ENCODE measurements at places on chromosomes 2 and 18. TPM values are rescaled to one million over a fixed set of nuclear protein-coding genes. Genes with fewer than 3 reads are reported as not detected.

ATRAID gene
- 128 TPM for total RNA-seq

GRCh38 chr18:69399253-69399652, 1.4 kb upstream of the DOK6 start:
- no peak overlapping the region for H3K4me3 ChIP-seq
- peaks cover 28% of the 10 kb centered on the region for H3K4me1 ChIP-seq
- peaks cover 23% of the 10 kb centered on the region for H3K27me3 ChIP-seq
- no peak overlapping the region for H3K27ac ChIP-seq
- DNase-seq = no peak

DNA sequence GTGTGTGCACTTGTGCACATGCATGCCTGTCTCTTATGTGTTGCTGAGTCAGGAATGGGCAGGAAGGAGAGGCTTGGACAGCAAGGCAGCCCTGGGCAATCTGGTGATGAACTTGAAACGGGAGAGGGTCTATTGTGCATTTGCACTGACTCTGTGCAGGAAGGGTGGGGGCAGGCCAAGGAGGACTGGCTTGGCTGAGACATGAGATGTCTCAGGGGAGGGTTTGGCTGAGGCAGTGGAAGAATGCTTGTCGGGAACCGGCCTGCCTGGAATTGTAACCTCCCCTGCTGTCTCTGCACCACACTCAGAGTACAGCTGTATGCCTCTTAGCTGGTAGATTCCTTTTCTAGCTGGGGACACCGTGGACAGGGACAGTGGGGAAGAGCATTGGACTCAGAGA, 176.1 kb upstream of the TNP1 start:
- no peak for DNase-seq
- H3K4me3 ChIP-seq = no peak overlapping the region
- H3K36me3 ChIP-seq = no peaks in the 10 kb centered on the region
- H3K27me3 ChIP-seq = no peaks in the 10 kb centered on the region

GRCh38 chr2:231557571-231558217, 27.4 kb upstream of the NMUR1 start:
- H3K27me3 ChIP-seq = no peaks in the 10 kb centered on the region
- peak; percentile 94 for DNase-seq
- H3K4me1 ChIP-seq = peaks cover 16% of the 10 kb centered on the region

DNA sequence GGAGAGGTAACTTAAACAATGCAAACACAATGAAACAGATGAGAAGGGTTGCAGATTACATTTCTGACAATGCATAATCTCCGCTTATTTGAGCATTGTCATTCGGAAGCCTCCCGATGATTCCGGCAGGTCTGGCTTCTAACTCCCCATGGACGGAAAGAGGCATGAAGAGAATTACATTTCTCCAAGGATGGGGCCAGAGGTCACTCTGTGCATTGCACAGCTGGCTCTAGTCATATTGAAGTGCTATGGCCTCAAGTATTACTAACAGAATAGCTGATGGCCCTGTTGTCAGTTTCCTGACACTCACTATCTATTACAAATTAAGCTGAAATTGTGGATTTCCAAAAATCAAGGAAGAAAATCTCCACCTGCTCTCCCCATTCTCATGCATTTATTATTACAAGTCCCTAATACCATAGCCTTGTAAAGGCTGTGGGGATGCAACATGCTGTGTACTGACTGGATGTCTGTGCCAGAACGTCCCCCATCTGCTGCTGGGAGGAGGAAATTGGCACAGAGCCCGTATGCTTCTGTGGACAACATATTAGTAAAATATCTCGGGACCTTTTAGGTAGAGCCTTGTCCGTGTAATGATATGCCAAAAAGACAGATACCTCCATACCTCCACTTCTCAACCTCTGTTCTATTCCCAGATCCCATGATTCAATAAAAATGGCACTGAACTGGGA, 168.1 kb downstream of the SETBP1 start:
- H3K4me3 ChIP-seq = no peak overlapping the region
- no peak overlapping the region for H3K27ac ChIP-seq
- no peak for DNase-seq
- H3K36me3 ChIP-seq = no peaks in the 10 kb centered on the region

GKN2 gene
- not detected for total RNA-seq

GRCh38 chr2:38959938-38960608, 70.4 kb downstream of the ARHGEF33 start:
- H3K27ac ChIP-seq = no peak overlapping the region
- H3K4me1 ChIP-seq = peaks cover 10% of the 10 kb centered on the region
- H3K4me3 ChIP-seq = peak overlapping the region; percentile 55
- H3K27me3 ChIP-seq = no peaks in the 10 kb centered on the region

- no peak for DNase-seq
- H3K27ac ChIP-seq = no peak overlapping the region
- no peaks in the 10 kb centered on the region for H3K4me1 ChIP-seq
These were observed 72.2 kb upstream of the DYNC1I2 start for GRCh38 chr2:171615069-171615468.

GRCh38 chr2:129748653-129749052, 230.8 kb upstream of the RAB6C start:
- no peaks in the 10 kb centered on the region for H3K36me3 ChIP-seq
- no peak for DNase-seq
- no peaks in the 10 kb centered on the region for H3K27me3 ChIP-seq
- H3K4me1 ChIP-seq = no peaks in the 10 kb centered on the region
- H3K4me3 ChIP-seq = no peak overlapping the region

DNA sequence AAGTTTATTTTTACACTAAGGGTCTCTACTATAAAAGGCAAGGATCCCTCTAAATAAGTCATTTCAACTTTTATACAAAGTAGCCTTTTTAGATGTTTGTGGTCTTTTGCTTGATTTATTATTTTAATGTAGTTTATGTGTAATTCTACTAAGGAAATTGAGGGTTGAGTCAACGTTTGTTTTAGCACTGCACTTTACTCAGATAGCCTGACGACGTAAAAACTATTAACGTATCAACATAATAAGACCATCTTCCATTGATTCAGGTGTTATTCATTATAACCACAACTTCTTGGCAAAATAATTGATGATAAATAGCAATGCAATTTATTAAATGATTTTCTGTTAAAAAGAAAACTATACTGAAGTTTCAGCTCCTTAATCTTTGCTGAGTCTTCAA, 1103.6 kb upstream of the ACVR2A start:
- H3K27me3 ChIP-seq = no peaks in the 10 kb centered on the region
- H3K4me1 ChIP-seq = no peaks in the 10 kb centered on the region
- H3K36me3 ChIP-seq = no peaks in the 10 kb centered on the region

- H3K27me3 ChIP-seq = no peaks in the 10 kb centered on the region
- no peaks in the 10 kb centered on the region for H3K36me3 ChIP-seq
- no peak for DNase-seq
- H3K4me3 ChIP-seq = peak overlapping the region; percentile 86
- H3K4me1 ChIP-seq = peaks cover 27% of the 10 kb centered on the region
- H3K27ac ChIP-seq = peak overlapping the region; percentile 90
These were observed 600 bp downstream of the KATNAL2 start for GRCh38 chr18:46917803-46918600.

DNA sequence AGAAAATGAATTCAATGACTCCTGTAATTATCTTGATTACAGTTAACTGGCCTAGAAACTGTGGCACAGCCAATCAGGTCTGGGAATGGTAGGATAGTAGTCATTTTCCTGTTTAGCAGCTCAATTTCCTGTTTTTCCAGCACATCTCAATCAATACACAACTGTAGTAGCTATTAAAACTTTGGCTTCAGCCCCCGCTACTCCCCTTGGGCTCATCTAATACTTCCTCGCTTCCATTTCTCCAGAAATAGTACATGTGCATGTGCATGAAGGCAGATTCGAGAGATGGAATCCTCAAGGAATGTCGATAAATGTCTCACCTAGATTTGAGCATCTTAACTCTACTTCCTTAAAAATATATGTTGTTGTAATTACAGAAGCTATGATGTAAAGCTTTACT, 9.7 kb downstream of the COBLL1 start:
- H3K4me3 ChIP-seq = no peak overlapping the region
- H3K4me1 ChIP-seq = peaks cover 8% of the 10 kb centered on the region
- H3K27me3 ChIP-seq = no peaks in the 10 kb centered on the region
- H3K36me3 ChIP-seq = no peaks in the 10 kb centered on the region
- DNase-seq = no peak

DNA sequence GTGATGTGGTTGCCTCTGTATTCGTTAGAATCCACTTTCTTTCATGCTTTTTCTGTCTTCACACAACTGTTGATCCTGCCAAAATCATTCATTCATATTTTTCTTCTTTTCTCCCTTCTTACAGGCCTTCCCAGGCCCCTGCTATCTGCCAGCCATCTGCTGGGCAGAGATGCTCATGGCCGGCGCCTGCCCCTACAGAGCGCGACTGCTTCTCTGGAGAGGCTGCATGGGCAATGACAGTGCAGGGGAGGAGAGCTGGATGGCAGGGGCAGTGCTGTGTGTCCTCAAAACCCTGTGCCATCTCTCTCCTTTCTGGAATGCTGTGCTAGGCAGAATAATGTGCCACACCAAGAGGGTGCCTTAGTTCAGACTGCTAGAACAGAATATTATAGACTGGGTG, 125.2 kb downstream of the INHBB start:
- no peak overlapping the region for H3K4me3 ChIP-seq
- no peak for DNase-seq
- H3K27me3 ChIP-seq = no peaks in the 10 kb centered on the region

GRCh38 chr2:143171817-143172216, 42.6 kb downstream of the ARHGAP15 start:
- no peak overlapping the region for H3K4me3 ChIP-seq
- no peaks in the 10 kb centered on the region for H3K27me3 ChIP-seq
- no peaks in the 10 kb centered on the region for H3K36me3 ChIP-seq
- H3K27ac ChIP-seq = no peak overlapping the region
- H3K4me1 ChIP-seq = no peaks in the 10 kb centered on the region

GRCh38 chr2:44572196-44572900, 210.6 kb downstream of the CAMKMT start:
- no peaks in the 10 kb centered on the region for H3K27me3 ChIP-seq
- H3K27ac ChIP-seq = no peak overlapping the region
- DNase-seq = no peak
- H3K4me1 ChIP-seq = no peaks in the 10 kb centered on the region
- no peak overlapping the region for H3K4me3 ChIP-seq

- peaks cover 12% of the 10 kb centered on the region for H3K4me1 ChIP-seq
- H3K36me3 ChIP-seq = no peaks in the 10 kb centered on the region
- DNase-seq = no peak
- H3K27me3 ChIP-seq = no peaks in the 10 kb centered on the region
These were observed 156.1 kb upstream of the ID2 start for GRCh38 chr2:8525582-8526402.

DNA sequence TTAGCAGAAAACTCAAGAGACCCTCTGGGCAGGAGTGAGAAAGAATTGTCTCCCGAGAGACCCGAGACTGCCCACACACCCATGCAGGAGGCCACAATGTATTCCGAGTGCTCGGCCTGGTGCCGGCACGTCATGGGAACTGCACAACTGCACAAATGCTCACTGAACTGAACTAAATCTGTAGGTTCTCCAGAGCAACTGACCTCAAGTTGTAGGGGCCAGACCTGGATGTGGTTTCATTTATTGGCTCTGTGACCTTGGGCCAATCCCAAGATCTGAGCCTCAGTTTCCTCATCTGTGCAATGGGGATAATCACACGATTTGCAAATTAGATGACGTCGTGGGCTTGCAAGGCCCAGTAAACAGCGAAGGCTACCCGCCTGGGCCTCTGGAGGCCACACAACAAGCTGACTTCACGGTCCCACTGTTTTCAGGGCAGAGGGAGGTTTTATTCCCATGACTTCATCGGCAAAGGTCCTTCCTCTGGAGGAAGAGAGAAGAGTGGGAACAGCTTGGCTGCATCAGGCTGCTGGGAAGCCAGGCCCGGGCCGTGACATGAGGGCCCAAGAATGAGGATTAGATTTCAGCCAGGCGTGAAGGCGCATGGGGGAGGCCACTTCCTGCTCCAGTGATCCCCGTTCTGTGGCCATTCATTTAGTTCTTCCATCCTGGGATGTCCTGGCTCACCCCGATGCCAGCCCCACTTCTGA, 3.6 kb upstream of the ERFE start:
- H3K4me1 ChIP-seq = peaks cover 29% of the 10 kb centered on the region
- H3K36me3 ChIP-seq = no peaks in the 10 kb centered on the region
- no peak overlapping the region for H3K27ac ChIP-seq
- DNase-seq = no peak
- H3K4me3 ChIP-seq = no peak overlapping the region

OXER1 gene
- 0.63 TPM for total RNA-seq

DNA sequence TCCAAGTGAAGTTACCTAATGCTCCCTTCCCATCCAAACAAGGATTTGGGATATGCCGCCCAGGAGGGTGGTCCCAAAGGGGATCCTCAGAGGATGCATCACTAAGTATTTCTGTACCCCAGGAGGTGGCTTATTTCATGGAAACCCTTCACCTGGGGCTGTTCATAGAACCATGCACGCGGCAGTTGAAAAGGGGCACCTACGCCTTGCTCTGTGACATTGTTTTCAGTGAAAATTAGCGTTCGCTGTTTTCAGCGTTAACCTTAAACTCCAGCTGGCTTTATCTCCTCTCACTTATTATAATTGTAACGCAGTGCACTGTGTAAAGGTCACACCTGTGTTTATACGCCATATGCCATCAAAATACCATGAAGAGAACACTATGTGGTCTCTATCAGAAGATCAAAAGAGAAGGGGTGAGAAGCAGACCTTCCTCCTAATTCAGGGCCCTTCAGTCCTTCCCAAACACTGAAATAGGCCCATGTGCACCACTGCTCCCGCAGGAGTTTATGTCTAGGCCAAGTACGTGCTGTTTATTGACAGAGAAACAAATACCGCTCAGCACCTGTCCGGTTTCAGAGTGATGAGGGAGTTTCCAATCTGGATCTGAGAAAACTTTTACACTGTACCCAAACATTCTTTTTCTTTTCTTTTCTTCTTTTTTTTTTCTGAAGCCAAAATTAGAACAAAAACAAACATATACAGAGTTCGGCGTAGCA, 162.1 kb downstream of the BCL2 start:
- H3K4me1 ChIP-seq = peaks cover 58% of the 10 kb centered on the region

GRCh38 chr2:79627237-79627636, 114.4 kb downstream of the CTNNA2 start:
- no peak for DNase-seq
- no peaks in the 10 kb centered on the region for H3K4me1 ChIP-seq
- no peaks in the 10 kb centered on the region for H3K27me3 ChIP-seq
- H3K36me3 ChIP-seq = no peaks in the 10 kb centered on the region
- no peak overlapping the region for H3K4me3 ChIP-seq

GRCh38 chr18:70966419-70966818, 677.6 kb downstream of the SOCS6 start:
- H3K27me3 ChIP-seq = no peaks in the 10 kb centered on the region
- no peak overlapping the region for H3K4me3 ChIP-seq
- H3K4me1 ChIP-seq = no peaks in the 10 kb centered on the region

FSHR gene
- not detected for total RNA-seq

- peaks cover 28% of the 10 kb centered on the region for H3K4me1 ChIP-seq
- H3K36me3 ChIP-seq = no peaks in the 10 kb centered on the region
These were observed 135.8 kb downstream of the SH3RF3 start for GRCh38 chr2:109264595-109265328.

SERPINB13 gene
- not detected for total RNA-seq

CHN1 gene
- total RNA-seq = 31.6 TPM

- no peaks in the 10 kb centered on the region for H3K27me3 ChIP-seq
- H3K27ac ChIP-seq = peak overlapping the region; percentile 90
- no peaks in the 10 kb centered on the region for H3K36me3 ChIP-seq
- H3K4me1 ChIP-seq = peaks cover 83% of the 10 kb centered on the region
These were observed 142.4 kb downstream of the ZFP36L2 start for GRCh38 chr2:43083710-43084698.

DNAH6 gene
- 0.11 TPM for total RNA-seq

SGPP2 gene
- total RNA-seq = 0.83 TPM

Data from esophagus muscularis mucosa (tissue), 4 donors.